Stimulated activated CD8-positive, alpha-beta memory T cell treated with anti-CD3 and anti-CD28 coated beads, Interleukin-4, amount 100 ng/mL, for 1 hour (primary cell): ENCODE measurements at places on chromosomes 5 and 9.

DNA sequence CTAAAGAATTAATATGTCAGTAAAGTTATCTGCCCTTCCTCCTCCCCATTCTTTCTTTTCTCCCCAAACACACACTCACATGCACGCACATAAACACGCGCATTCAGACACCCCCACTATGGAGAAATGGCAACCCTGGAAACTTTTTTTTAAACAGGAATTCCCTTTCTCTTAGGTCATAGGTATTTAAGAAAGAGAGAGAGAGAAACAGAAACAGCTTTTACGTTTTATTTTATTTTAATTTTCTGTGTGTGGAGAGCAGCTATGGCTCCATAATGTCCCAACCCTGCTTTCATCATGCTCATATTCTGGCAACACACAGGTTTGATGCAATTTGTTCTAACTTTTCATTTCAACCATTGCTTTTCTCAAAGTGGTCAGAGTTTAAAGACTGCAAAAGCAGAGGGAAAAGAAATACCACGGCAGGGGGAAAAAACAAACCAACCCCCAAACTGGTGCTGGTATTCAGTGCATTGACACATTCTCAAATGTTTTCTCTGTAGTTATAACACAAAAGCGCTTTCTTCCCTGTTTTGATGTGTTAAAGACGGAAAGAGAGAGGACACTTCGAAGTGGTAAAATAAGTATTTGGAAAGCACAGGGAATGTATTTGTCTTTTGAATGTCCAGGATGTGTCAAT is 126.0 kb upstream of the TMEM161B start:
- DNase-seq = no peak

DNA sequence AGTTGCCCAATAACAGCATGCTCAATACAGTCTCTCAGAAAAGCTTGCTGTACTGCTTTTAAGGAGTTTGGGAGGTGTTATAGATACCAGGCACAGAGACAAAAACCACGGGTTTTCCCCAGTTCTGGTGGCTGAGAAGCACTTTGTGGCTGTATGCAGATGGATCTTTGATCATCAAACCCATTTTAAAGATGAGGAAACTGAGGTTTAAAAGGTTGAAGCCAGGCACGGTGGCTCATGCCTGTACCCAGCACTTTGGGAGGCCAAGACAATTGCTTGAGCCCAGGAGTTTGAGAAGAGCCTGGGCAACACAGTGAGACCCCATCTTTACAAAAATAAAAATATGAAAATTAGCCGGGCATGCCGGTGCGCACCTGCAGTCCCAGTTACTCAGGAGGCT is 46.3 kb upstream of the PLPP6 start:
- no peak for DNase-seq

DNA sequence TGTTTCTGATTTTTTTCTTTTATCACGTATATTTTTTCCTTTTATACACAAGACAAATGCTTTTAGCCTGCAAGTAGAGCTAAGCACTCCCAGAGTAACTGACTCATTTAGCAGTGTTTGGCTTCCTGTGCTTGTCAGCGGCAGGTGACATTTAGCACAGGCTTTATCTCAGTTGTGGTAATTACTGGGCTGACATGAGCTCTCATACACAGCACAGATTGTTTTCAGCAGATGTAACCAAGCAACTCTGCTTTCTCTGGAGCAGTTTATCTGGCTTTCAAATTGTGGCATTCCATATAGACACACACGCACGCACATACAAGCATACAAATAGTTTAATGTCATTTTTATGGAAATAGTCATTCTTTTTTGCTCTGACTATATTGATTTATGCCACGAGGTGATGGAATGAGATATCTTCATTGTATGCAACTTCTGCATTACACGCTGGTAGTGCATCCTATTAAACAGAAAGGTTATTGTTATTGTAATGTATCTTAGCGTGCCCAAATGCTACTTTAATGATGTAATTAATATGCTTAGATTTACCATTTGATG is 379.0 kb upstream of the GRAMD2B start:
- no peak for DNase-seq

- DNase-seq = no peak
Observed at GRCh38 chr5:6840136-6840793, 127.0 kb downstream of the TENT4A start.

GRCh38 chr9:20472342-20473045 is 149.8 kb downstream of the MLLT3 start:
- no peak for DNase-seq
